ENCODE measurements at places on chromosomes 7 and 10.

- DNase-seq = no peak
Observed at GRCh38 chr10:103054621-103055020, 136.5 kb downstream of the CNNM2 start.

- no peak for DNase-seq
Observed at GRCh38 chr7:91020636-91021385, 243.4 kb upstream of the FZD1 start.

DNA sequence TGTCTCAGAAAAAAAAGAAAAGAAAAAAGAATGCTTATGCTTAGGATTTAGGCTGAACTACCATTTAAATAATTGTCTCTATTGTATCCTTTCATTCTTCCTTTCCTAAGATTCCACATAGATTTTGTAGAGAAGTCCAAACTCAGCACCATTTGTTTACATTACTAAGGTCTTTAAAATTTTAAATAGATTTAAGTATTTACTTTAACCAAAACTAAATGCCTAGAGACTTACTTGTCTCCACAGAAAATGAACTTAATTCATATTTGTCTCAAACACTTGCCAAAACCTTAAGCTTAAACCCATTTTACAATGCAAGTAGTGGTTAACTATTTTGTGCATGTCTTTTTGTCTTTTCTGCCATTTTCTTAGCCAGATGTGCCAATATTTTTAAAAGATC, 54.1 kb upstream of the ABI1 start:
- DNase-seq = no peak

DNA sequence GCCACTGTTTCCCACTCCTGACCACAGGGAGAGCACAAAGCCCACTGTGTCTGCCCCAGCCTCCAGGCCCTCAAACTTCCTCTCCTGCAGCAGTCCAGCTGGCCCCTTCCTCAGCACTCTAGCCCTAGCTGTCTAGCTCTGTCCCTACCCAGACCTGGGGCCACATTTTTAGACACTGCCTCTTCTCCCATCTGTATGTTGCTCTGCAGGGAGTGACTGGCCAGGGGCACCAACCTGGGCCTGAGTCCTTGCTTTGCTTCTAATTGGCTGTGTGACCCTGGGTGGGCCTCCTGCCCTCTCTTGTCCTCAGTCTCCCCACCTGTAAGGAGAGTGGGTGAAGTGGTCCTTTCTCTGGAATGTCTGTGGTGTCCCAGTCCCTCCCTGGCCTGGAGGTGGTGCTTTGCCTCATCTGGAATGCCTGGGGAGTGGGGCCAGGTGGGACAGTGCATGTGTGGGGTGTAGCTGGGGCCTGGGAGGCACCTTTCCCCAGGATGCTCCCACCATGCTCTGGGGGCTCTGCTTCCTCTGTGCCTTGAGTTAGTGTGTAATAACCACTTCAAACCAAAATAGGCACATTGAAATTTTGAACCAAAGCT, 25.1 kb downstream of the AQP1 start:
- no peak for DNase-seq

- no peak for DNase-seq
Observed at GRCh38 chr10:18446205-18446604, 205.2 kb downstream of the NSUN6 start.

DNA sequence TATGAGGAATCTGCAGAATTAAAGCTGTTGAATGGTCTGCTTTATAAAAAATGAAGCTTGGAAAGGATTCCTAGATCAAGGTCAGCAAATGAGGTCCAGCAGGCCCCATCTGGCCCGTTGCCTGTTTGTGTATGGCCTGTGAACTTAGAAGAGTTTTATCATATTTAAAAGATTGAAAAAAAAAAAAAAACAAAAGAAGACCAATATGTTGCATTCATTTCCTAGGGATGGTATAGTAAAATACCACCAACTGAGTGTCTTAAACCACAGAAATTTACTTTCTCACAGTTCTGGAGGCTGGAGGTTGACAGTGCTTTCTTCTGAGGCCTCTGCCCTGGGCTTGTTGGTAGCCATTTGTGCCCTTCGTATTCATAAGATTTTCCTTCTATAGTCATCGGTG, 109.2 kb downstream of the PPP1R3A start:
- DNase-seq = no peak

DNA sequence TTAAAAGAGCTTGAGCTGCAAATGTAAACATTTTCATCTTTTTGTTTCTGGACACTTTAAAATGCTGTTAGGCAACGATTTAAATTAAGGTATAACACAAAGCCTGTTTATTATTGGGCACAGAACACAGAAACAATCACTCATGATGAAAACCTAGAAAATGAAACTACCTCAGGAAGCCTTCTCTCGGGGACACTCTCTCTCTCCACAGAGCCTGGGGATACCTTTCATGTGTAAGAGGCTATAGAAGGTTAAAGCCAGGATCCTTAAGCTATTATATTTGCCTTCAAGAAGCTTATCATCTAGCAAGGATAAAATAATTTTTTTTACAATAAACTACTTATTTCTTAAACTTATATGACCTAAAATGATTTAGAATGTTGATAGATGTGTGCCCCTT, 194.1 kb downstream of the SKAP2 start:
- DNase-seq = no peak

DNA sequence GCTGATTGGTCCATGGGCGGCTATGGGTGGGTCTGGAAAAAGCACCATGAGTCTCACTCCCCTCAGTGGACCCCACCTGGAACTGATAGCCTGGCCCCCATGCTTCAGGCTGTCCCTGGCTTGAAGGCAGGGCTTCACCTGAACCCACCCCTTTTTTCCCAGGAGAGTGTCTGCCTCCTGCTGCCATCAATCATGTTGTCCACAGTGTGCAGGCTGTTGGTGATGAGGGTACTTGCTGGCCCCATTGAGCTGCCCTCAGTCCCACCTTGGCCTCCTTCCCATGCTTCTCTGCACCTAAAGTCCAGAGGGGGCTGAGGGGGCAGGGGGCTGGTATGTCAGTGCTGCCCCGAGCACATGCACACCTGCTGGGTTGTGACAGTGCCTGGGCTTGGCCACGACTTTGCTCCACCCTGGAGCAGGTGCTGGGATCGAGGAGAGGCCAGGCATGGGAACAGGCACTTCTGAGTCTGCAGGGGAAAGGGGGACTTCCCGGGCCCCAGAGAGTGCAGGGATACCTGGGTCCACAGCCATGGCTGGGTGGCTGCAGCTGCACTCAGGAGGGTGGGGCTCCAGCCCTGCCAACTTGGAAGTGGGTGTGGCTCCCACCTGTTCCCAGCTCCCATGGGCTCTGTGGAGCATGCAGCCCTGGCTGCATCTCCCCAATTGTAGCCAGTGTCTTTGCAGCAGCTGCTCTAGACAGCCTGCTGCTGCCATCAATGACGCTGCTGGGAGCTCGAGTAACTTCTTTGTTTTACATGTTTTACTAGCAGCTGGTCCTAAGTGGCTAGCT, 56.9 kb downstream of the ADK start:
- no peak for DNase-seq

Measured in mesothelial cell of epicardium (in vitro differentiated cells).